ENCODE measurements at places on chromosomes 7 and 10. TPM values are rescaled to one million over a fixed set of nuclear protein-coding genes. Genes with fewer than 3 reads are reported as not detected.
A peak's percentile ranks its signal among the peaks of the same experiment; 100 is the strongest.

SYT15B gene
- total RNA-seq: 0.05 TPM

MOSPD3 gene
- total RNA-seq: 15.6 TPM

LIPK gene
- not detected for total RNA-seq

SAMD9L gene
- total RNA-seq: 105 TPM

- DNase-seq: no peak
Measured at GRCh38 chr7:111528331-111528730, 34.0 kb downstream of the IMMP2L start.

GRCh38 chr7:151077705-151078232, 2.8 kb downstream of the FASTK start:
- no peak for DNase-seq

- peak; percentile 92 for DNase-seq
Measured at GRCh38 chr7:47253650-47254080, 328.2 kb downstream of the TNS3 start.

DNA sequence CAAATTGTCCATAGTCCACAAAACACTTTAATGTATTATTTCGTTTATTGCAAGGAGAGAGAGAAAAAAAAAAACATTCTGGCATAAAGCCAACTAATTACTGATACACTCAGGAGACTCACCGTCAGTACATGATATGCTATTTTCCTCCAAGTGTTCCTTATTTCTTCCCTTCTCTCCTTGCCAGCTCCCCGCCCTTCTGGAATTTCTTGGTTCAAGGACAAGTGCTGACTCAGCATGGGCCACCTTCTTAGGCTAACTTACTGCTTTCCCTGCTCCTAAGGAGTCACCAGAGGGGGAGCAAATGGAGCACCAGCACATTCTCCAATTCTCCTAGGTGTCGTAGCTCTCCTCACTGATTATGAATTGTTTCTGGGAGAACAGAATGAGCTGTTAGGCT, 133.8 kb upstream of the HDAC9 start:
- peak; percentile 20 for DNase-seq

DNA sequence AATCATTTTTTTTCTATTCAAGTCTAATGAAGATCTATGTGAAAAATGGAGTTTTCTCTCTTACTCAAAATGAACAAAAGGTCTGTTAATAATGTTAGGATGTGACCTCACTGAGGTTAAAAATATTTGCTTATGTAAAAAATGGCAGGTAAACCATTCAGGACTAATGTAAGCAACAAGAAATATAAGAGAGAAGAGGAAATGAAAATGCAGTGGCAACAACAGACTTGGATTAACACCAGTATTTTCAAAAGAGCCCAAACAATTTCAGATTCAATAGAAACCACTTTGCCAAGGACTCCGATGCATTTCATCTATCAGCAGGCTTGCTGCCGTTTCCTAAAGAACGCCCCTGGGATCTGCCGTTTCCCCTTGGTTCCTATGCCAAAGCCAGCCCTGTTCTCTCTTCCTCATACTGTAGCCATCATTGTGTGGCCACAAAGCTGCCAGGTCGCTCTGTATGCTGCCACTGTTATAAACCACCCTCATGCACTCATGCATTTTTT, 66.4 kb downstream of the MTURN start:
- no peak for DNase-seq

DNA sequence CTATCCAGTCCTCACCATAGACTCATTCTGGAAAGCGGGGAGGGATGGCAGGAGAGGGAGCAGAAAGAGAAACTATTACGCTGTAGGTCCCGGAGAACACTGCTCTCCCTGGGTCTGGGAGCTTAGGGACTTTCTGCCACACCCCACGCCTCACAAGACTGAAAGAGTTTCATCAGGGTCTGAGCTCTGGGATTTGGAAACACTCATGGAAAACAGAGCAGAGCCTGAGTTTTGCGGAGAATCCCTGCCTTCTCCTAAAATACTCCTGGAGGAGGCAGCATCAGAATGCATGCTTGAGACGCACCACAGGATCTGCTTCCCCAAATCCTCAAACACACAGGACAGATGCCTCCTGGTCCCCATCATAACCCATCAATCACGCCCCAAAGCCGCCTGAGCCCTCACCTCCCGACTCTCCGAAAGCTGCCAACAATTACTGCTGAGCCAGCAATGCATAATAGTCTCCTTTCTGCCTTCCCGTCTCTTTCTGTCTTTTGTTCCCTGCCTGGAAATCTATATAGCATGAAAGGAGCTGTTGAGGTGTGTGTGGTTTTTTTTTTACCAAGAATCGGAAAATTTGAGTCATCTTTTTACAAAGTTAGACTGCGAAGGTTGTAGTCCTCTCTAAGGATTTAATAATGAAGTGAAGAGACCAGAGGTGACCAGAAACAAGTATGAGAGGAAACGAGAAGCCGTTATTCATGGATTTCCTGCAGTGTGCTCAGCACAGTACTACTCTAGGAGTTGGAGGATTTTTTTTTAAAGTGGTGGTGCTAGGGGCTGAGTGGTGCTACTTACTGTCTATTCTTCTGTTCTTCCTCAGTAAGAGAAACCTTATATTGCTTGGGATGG, 37.7 kb downstream of the ASB13 start:
- DNase-seq: peak; percentile 68
